ENCODE measurements at places on chromosomes 3 and 15. TPM values are rescaled to one million over a fixed set of nuclear protein-coding genes. Genes with fewer than 3 reads are reported as not detected.

Gene TEX9
- 3.5 TPM for total RNA-seq

Gene FAM81A
- 1.1 TPM for total RNA-seq

Gene TRH
- total RNA-seq, result not detected

Gene OCA2
- total RNA-seq, result not detected

Gene ALAS1
- total RNA-seq, result 71.7 TPM

Gene HYAL1
- total RNA-seq, result 3.7 TPM

Gene ROPN1
- not detected for total RNA-seq

Gene GUCA1C
- total RNA-seq, result not detected

Gene PLA2G4D
- not detected for total RNA-seq

Gene NMB
- 4.5 TPM for total RNA-seq

Gene ZIC4
- not detected for total RNA-seq

Gene ADAMTS17
- total RNA-seq, result 0.40 TPM

Gene PRKCD
- total RNA-seq, result 5.8 TPM

Gene ZNF662
- 2.4 TPM for total RNA-seq

Gene ALG1L2
- total RNA-seq, result 0.27 TPM
